ENCODE measurements at places on chromosomes 13 and 19. TPM values are rescaled to one million over a fixed set of nuclear protein-coding genes. Genes with fewer than 3 reads are reported as not detected.

Gene IQCN
- 7.2 TPM for total RNA-seq

Gene ASF1B
- 131 TPM for total RNA-seq

Gene TBXA2R
- 0.92 TPM for total RNA-seq

Gene BRSK1
- total RNA-seq = 6.8 TPM

Gene CACNG7
- not detected for total RNA-seq

Gene ATG4D
- 40.0 TPM for total RNA-seq

Gene ZNF837
- 1.5 TPM for total RNA-seq

Gene OLFM2
- total RNA-seq = 12.5 TPM

Gene PSG2
- total RNA-seq = not detected

Gene GRK1
- 0.19 TPM for total RNA-seq

Gene PTBP1
- total RNA-seq = 487 TPM

Gene PTH2
- 1.2 TPM for total RNA-seq

Measured in activated CD4-positive, alpha-beta T cell treated with anti-CD3 and anti-CD28 coated beads, Interleukin-2, amount 10 ng/mL, durations not matched to agents 7 days and 5 days (primary cell).